ENCODE measurements at places on chromosomes 11 and 22.

DNA sequence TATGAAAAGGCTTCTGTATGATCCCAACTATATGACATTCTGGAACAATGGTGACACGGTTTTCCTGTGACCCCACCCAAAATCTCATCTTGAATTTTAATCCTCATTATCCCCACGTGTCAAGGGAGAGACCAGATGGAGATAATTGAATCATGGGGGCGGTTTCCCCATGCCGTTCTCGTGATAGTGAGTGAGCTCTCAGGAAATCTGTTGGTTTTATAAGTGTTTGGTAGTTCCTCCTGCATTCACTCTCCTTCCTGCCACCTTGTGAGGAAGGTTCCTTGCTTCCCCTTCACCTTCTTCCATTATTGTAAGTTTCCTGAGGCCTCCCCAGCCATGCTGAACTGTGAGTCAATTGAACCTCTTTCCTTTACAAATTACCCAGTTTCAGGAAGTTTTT is 53.1 kb upstream of the TSPAN18 start:
- no peak for DNase-seq

- no peak for DNase-seq
These were observed 81.8 kb downstream of the SFI1 start for GRCh38 chr22:31578171-31578570.

DNA sequence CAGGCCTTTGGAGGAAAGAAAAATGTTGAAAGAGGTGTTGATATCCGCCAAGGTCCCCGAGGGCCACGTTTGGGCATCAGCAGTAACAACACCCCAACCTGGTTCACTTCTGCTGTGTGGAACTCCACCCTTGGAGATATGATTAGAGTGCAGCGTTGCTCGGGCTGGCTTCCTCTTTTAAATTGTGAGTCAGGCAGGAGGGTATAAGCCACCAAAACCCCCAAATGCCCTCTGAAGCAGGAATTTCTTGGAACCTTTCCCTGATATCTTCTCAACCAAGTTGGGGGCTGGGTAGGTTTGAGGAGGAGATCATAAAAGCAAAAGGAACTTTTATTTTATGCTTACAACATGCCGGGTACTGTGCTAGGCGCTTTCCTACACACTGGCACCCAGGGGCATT is 6.4 kb upstream of the C11orf96 start:
- DNase-seq, result no peak

GRCh38 chr11:121250843-121251242 is 41.7 kb upstream of the SC5D start:
- DNase-seq, result peak; percentile 26

DNA sequence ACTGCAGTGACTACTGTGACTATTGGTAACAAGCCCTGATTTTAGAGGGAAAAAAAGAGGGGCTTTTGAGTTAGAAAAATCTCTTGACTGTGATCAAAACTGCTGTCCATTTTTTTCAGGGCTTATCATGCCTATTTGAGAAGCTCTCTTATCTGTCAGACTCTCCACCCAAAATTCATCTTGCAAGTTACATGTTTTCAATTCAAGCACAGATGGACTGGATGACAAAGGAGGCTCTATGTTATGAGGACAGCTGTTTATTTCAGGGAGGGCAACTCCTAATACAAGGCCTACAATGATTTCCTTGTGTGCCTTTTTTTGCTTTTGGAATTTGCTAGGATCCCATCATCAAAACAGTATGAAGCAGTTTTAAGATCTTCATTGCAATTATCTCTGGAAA is 35.2 kb upstream of the USP47 start:
- DNase-seq, result no peak

DNA sequence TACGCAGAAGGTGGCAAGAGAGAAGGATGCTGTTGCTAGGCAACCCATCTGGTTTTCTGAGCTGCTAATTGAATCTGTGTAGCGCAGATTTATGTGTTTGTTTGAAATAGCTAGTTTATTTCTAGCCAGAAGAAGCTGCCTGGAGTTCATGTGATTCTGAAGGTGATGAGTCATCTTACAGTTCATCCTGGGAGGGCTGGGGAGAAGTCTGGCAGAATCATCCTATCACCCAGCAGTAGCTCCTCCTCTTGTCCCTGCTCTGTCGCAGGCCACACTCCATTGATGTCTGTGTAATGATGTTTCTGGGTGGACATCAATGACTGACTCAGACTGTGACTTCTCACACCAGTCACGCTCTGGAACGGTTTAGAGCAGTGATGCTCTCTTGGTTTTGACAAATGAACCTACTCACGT is 4.8 kb upstream of the FBXO7 start:
- peak; percentile 57 for DNase-seq

- peak; percentile 3 for DNase-seq
These were observed 553 bp downstream of the NAALAD2 start for GRCh38 chr11:90135016-90135415.

DNA sequence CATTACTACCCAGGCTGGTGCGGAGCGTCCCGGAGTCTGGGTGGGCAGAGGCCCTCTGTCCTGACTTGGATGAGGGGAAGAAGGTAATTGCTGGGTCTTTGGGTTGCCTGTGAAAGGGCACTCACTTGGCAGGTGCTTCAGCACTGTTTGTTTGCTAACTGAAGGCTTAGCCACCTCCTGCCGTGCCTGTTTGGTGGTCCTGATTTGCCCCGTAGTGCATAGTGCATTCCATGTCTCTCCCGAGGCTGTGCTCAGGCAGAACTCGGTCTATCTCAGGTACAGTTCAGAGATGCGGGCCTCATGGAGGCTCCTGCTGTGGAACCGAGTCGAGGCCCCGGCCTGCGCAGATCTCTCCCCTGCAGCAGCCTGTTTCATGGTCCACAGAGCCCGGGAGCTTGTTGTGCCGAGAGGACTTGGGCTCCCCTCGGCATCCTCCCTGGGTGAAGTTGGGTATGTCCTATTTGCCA is 146.2 kb downstream of the TBC1D22A start:
- no peak for DNase-seq

- DNase-seq, result no peak
These were observed 938.9 kb upstream of the TENM4 start for GRCh38 chr11:80379620-80380278.

DNA sequence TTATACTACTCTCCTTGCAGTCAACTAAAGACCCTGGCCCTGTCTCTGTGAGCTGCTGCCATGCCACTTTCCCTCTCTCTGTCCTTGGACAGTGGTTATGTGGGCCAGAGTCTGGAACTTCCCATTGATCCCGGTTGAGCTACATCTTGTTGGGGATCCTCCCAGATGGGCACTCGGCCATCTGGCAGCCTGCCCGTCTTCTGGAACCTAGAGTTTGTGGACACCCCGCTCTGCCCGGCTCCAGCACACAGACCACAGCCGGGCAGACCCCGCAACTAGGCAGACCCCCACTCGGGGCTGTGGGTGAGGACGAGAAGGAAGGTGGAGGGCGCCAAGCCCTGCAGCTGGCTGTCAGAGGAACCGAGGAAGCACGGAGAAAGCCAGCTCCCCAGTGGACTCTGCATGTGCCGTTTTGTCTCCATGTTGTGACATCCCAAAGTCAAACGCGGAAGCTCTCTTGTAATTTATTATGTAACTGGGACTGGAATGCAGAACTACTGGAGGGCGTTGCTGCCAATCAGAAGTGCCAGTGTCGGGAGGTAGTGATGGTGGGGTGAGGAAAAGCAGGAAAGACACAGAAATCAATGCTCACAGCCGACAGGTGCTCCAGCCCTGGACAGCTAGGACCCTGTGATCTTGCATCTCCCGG is 207.7 kb downstream of the CEP164 start:
- no peak for DNase-seq

DNA sequence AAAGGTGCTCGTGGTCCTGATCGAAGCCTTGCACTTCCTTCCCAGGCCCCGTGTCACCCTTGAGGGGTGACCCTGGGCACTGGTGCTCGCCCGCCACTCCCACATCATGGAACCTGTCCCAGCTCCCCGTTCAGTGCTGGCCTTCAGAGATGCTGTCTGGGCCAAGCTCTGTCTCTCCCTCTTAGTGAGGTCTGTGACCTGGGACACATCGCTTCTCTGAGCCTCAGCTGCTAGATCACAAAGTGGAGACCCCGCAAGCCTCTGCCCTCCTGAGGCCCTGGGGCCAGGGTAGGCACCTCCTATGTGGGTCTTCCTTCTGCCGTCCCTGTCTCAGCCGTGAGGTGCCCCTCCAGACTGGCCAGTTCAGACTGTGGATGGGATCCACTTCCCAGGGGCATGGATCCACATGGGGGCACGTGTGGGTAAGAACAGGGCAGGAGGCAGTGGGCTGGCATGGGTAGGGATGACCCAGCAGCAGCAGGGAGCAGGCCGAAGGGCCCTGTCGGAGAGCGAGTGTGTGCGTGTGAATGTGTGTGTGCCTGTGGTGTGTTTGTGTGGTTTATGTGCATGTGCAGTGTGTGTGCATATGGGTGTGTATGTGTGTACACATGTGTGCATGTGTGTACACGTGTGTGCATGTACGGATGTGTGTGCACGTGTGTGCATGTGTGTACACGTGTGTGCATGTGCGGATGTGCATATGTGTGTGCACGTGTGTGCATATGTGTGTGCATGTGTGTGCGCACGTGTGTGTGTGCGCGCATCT is 1073.7 kb downstream of the BRD1 start:
- DNase-seq, result no peak

- DNase-seq, result no peak
These were observed 396 bp downstream of the CCDC157 start for GRCh38 chr22:30357236-30357570.

DNA sequence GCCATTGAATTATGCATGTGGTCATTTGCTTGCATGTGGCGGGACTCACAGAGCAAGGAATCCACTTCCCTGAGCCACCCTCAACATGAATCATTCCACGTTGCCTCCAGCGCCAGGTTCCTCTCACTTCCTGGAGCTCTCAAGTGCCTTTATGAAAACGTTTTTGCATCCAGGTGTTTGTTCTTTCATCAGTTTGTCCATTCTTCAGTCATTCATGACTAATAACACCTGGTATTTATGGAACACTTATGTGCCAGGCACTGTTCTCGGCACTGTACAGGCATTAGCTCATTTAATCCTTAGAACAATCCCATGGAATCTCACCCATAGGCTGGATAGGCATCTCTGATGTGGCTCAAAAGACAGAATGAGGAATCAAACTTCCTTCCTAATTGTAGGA is 256.1 kb upstream of the SYN3 start:
- no peak for DNase-seq

- DNase-seq, result no peak
These were observed 39.1 kb downstream of the BRSK2 start for GRCh38 chr11:1428762-1429316.

DNA sequence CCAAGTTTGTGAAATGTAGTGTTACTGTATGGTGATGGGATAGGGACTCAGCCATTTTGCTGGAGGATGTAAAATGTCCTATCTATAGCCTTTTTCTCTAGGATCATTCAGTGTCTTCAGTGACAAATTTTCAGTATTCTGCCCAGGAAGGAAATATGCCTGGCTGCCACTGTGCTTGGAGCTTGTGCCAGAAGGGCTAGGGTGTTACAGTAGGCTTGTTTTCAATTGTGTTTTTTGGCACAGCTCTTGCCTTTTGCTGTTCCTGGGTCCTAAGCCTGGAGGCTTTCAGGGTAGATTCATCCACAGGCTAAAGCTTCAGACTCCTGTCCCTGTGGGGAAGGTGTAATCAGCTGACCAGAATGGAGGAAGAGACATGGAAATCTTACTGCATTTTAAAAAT is 22.0 kb upstream of the PHOX2A start:
- no peak for DNase-seq

DNA sequence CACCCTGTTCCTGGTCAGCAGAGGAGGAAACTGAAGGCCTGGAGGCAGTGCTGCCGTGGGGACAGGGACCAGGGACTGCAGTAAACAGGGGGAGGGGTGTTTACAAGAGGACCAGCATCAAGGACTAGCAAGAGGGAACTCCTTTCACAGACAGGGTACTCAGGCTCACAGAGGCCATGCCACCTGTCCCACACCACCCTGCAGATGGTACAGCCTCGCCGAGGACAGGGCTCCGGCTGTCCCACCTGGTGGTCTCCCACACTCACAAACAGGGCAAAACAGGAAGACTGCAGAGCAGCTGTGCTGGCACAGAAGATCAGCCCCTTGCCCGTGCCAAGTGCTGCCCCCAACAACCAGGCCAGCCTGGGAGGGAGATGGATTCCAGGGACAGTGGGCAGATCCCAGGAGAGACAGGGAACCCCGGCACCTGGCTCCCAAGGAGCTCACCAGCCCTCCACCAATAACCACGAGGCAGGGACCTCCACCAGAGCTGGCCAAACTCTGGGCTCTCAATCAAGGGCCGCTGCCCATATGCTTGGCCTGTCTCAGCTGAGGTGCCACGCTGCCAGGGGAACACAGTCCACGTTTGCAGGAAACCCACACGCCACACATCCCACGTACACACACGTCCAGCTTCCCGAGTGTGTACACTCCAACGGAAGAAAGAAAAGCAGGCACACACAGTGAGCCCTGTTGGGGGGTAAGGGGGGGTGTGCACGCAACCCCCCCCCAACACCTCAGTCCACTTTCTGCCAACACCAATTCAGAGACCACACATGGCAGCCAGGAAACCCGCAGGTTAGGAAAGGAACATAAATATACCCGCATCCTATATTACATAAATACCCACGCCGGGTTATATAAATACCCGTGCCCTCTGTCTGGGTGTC is 2.1 kb downstream of the CSNK1E start:
- no peak for DNase-seq

DNA sequence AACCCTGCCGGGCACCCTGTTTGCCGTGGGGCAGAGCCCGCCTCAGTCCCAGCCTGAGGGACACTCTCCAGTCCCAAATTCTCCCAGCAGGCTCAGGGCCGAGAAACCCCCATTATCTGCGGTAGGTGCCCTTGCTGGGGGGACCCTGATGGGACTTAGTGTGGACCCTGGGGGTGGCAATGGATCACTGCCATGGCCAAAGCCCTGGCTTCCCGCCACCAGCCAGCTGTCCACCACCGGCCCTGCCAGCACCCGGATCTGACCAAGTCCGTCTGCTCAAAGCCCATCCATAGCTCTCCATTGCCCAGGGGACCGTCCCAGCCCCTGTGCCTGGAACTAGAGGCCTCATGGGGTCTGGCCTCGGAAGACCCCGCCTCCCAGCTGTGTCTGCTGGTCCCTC is 24.4 kb downstream of the WNT7B start:
- DNase-seq, result no peak

DNA sequence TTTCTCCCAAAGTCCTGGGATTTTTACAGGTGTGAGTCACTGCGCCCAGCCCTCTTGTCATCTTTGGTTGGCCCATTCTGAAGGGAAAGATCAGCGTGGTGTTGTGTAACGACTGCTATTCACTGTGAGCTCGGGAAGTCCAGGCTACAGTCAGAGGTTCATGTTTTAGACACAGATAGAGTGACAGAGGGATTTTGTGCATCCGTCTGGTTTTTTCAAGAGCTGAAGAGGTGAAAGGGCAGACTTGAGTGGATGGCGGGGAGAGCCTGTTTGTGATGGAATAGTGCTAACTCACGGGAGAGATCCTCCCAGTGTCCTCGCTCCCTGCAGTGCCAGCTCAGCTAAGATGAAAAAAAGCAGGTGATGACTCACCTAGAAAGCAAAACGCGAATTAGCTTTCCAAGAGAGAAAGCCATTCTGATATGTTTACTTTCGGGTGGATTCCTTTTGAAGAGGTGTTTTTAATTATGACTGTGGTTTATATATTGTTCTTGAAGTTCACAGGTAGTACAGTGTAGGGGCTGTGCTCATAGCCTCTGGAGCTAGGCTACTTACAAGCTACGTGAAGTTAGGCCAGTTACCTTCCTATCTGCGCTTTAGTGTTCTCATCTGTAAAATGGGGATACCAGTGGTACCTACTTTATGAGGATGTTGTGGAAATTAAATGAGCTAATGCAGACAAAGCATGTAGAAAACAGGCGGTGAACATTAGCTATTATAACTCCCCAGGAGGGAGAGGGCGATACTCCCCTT is 67.2 kb downstream of the C11orf91 start:
- peak; percentile 86 for DNase-seq
